ENCODE measurements at places on chromosomes 7 and 10.

- no peak for DNase-seq
Observed at GRCh38 chr10:16930540-16930939, 113.3 kb upstream of the RSU1 start.

- DNase-seq, result no peak
Observed at GRCh38 chr10:12513775-12514673, 164.7 kb downstream of the CAMK1D start.

DNA sequence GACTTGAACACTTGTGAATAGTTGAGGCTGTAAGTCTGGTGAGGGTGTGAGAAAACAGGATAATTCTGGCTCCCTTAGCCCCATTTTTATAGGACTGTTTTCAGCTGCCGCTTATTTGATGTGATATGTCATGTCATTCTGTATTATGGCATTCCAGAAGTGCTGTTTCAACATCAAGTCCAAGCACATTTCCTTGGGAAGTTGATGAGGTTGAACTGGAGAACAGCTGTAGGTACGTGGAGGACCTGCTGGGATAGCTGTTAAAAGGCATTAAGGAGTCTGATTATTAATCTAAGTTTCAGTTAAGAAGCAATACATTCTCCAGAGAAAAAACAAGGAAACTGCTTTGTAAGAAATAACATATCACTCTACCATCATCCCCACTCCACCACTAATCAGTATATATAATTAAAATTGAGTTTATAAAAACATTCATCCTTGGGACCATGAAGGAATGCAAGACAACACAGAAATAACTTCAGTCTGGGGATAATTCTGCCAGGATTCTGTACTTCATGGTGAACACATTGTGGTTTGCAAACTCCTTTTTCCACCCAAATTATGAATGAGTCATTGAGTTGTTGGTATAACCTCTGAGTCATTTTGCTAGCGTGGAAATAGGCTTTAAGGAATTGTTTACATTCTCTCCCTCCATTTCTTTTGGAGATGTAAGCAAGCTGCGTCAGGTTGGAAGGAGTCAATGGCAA, 39.9 kb upstream of the TMEM229A start:
- no peak for DNase-seq

GRCh38 chr7:15306296-15306695, 255.5 kb downstream of the AGMO start:
- no peak for DNase-seq

DNA sequence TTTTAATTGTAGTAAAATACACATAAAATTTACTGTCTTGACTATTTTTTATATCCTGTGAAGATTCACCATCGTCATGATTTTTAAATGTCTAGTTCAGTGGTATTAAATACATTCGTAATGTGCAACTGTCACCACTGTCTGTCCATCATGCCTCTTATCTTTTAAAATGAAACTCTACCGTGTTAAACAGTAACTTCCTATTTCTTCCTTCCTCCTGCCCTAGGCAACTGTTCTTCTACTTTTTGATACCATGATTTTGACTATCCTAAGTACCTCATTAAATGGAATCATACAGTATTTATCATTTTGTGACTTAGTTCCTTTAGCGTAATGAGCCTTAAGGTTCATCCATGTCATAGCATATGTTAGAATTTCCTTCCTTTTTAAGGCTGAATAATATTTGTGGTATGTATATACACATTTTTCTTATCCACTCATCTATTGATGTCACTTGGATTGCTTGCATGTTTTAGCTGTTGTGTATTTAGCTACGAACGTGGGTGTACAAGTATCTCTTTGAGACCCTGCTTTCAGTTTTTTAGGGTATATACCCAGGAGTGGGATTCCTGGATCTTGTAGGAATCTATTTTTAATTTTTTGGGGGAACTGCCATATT, 13.5 kb downstream of the SLK start:
- no peak for DNase-seq

DNA sequence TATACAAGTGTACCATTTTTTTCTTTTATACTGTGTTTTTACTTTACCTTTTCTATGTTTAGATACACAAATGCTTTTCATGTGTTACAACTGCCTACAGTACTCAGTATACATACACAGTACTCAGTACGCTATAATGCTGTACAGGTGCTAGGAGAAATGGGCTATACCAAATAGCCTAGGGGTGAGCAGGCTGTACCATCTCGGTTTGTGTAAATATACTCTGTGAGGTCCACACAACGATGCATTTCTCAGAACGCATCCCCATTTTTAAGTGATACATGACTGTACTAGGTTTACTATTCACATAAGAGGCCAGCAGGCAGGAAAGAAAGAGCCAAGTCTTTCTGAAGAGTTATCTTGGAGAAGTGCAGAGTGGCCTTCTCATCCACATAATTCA, 426.4 kb upstream of the MTPN start:
- no peak for DNase-seq

- no peak for DNase-seq
Observed at GRCh38 chr7:12947465-12947864, 260.0 kb downstream of the ARL4A start.

DNA sequence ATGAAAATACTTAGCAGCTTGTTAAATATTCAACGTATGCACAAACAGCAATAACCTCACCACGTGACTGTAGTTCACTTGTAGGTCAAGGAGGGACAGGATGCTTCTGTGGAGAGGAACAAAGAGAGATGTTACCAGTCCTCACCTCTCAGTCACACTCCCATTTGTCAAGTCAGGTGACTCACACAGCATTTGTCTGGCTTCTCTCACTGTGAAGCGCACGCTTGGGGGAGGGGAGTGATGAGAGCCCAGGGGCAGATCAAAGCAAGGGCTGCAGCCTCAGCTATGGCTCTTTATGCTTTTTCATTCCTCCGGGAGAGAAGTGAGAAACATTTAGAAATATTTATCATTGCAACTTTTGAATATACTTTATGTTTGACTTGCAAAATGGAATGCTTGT, 2.9 kb upstream of the RBM20 start:
- no peak for DNase-seq

- no peak for DNase-seq
Observed at GRCh38 chr7:115363916-115364315, 442.0 kb downstream of the MDFIC start.

- DNase-seq, result no peak
Observed at GRCh38 chr10:71029411-71029892, 141.1 kb upstream of the PCBD1 start.

- no peak for DNase-seq
Observed at GRCh38 chr7:77791336-77791735, 6.9 kb downstream of the TMEM60 start.

GRCh38 chr10:120182431-120182830, 274.6 kb upstream of the PLPP4 start:
- no peak for DNase-seq

GRCh38 chr7:2876031-2876731, 32.1 kb upstream of the GNA12 start:
- peak; percentile 32 for DNase-seq

- peak; percentile 30 for DNase-seq
Observed at GRCh38 chr7:154960063-154960790, 42.7 kb downstream of the PAXIP1 start.

DNA sequence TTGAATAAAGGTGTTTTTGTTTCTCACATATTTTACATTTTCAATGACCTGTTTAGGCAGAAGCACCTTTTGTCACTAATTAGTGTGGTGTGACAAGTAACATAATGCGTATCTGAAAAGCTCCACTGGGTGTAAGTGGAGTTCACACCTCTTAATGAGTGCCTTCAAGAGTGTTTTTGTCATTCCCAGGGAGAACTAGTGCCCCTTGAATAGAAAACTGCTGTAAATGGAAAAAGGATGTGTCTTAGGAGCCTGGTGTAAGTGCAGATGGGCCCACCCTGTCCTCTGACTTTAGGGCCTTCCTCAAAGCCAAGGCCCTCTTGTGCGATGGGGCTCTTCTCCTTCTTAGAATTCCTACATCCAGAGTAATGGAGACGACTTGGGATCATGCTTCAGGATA, 170.0 kb downstream of the MGMT start:
- DNase-seq, result no peak

DNA sequence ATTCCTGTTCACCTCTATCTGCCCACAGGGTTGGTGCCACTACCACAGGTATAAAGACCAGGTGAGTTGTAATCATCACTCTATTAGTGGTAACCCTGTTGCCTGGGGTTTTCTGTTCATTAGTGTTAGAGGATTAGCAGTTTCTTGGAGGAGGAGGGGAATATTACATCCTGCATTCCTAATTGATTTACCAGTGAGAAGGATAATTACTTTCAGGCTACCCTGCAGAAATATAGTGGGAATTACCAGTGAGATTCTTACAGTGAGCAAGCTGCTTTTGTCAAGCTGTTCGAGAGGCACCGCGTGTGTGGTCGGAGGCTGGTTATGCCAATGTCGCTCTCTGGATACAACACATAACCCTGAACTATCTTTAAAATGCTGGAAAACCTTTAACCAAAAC, 280.7 kb downstream of the SORCS3 start:
- no peak for DNase-seq

- DNase-seq, result no peak
Observed at GRCh38 chr10:68561865-68562649, 1.9 kb downstream of the TET1 start.

- no peak for DNase-seq
Observed at GRCh38 chr10:81135851-81136250, 598.1 kb downstream of the SH2D4B start.

DNA sequence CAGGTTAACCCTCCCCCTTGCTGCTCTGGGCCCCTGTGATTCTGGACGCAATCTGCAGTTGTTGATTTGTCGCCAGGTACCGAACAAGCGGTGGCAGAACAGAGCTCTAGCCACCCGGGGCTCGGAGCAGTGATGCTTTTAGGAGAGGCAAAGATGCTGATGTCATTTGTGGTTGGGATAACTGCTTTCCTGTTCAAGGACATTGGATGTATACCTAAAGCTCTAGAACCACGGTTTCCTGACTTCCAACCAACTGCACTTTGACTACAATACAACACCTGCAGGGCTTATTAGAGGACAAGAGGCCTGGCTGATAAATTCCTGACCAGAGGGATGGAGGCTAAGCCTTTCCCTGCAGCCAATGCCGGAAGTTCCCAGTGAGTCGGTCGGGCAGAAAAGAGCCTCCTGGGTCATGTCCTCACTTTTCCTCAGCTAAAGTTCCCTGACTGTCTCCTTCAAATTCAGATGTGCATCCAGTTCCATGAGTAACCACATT, 6.5 kb upstream of the RBM20 start:
- DNase-seq, result no peak

DNA sequence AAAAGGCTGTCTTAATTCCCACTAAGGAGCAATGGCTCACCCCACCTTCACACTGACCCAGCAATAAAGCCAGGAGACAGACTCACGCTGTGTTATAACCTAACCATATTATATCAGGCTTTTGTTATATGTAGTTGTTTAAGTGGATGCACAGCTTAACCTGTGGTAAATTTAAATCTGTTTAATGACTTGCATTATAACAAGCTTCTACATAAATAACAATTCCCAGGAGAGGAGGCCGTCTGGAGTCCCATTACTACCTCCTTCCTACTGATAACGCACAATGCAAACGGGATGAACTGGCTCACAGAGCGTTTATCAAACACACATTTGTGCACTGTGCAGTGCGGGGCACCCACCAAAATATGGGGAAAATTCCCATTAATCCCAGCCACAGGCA, 102.1 kb upstream of the MGMT start:
- DNase-seq, result no peak

DNA sequence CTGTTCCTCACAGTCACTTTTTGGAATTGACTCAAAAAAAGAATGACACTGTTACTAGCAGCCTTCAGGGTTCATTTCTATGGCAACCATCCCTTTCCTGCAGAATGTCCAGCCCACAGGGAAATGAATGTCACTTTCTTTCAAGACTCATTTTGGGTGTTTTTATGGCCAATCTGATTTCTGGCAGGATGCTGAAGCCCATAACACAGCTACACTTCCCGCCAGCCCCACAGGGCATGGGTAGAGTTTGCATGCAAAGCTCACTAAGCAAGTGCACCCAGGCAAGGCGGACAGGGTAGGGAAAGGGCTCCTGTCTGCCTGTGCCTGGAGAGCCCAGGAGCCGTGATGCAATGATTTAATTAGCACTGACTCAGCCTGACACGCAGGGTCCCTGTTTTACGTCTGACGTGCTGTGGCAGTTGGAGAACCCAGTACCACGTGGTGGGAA, 26.1 kb upstream of the GPAM start:
- no peak for DNase-seq

- peak; percentile 14 for DNase-seq
Observed at GRCh38 chr10:86024281-86025041, 342.1 kb downstream of the GRID1 start.

DNA sequence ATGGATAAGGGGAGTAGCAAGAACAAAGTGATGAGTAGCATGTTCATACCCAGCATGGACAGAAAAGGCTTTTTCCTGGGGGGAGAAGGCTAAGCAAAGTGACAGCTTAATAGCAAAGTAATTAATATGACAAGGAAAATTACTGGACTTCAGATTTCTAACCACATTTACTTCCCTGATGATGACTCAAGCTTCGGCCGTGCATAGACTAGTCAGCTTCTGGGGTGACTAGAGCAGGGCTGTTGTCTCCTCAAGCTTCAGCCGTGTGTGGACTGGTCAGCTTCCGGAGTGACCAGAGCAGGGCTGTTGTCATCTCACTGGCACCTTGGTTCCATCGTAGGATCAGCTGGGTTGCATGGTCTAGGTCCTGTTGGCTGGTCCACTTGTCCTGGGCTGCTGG, 2.1 kb upstream of the ZNF117 start:
- no peak for DNase-seq

- DNase-seq, result no peak
Observed at GRCh38 chr10:90148116-90148855, 446.9 kb downstream of the KIF20B start.

- DNase-seq, result no peak
Observed at GRCh38 chr7:153245809-153246208, 486.3 kb downstream of the ACTR3B start.

DNA sequence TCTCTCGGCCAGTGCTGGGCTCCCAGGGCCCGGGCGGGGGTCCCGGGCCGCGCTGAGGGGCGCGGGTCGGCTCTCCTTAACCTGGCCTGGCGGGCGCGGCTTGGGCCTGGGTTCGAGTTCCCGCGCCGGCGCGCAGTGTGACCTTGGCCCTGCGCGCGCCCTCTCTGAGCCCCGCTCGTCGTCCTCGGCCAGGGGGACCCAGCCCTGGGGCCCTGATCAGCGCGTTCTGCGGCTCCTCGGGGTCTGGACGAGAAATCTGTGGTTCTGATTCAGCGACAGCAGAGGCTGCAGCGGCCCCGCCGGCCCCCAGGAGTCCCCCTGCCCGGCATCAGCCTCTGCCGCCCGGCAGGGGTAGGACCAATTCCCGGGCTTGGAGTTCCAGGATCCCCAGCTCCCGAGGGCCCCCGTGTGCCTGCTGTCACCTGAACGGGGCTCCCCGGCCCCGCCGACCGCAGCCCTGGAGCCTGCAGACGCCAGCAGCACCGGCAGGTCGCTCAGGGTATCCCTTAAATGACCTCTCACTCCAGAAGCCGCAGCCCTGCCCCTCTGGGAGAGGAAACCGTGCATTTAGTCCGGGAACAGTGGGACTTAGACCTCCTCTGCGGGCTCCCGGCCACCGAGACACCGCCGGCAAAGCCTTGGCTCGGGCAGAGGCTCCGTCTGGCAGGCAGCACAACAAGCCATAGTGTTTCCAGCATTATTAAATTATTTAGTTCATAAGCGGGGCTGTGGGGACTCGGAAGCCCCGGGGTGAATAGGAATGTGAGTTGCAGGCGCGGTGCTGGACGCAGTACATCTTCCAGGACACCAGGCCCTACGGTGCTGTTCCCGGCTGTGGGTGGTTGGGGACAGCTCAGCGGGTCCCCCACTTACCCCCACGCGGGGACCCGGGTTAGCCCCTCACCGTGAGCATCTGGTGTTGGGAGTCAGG, 572 bp downstream of the CHST12 start:
- DNase-seq, result no peak
